Aortic smooth muscle cell (primary cell): ENCODE measurements at places on chromosomes 5 and 9. TPM values are rescaled to one million over a fixed set of nuclear protein-coding genes. Genes with fewer than 3 reads are reported as not detected.

PTCH1 gene
- 0.92 and 1.1 TPM in 2 replicates for total RNA-seq

CTXN3 gene
- total RNA-seq, result not detected in 2 replicates

PCDHGA1 gene
- 1.1 TPM in 2 replicates for total RNA-seq

SLC34A3 gene
- 0.06 and 0.13 TPM in 2 replicates for total RNA-seq

NR6A1 gene
- under 0.01 and 0.44 TPM in 2 replicates for total RNA-seq

PIK3R1 gene
- total RNA-seq, result 32.5 and 38.8 TPM in 2 replicates

SLC2A6 gene
- 12.1 and 14.3 TPM in 2 replicates for total RNA-seq

GFI1B gene
- 0.19 TPM in 1 of 2 replicates, not detected in the other for total RNA-seq

EIF4E1B gene
- not detected in 2 replicates for total RNA-seq

CCDC69 gene
- 0.93 and 1.3 TPM in 2 replicates for total RNA-seq

KDM3B gene
- total RNA-seq, result 39.6 and 45.8 TPM in 2 replicates

ACSL6 gene
- 0.25 TPM in 1 of 2 replicates, not detected in the other for total RNA-seq
